BJ (cell line): ENCODE measurements at places on chromosomes 7 and 10.

DNA sequence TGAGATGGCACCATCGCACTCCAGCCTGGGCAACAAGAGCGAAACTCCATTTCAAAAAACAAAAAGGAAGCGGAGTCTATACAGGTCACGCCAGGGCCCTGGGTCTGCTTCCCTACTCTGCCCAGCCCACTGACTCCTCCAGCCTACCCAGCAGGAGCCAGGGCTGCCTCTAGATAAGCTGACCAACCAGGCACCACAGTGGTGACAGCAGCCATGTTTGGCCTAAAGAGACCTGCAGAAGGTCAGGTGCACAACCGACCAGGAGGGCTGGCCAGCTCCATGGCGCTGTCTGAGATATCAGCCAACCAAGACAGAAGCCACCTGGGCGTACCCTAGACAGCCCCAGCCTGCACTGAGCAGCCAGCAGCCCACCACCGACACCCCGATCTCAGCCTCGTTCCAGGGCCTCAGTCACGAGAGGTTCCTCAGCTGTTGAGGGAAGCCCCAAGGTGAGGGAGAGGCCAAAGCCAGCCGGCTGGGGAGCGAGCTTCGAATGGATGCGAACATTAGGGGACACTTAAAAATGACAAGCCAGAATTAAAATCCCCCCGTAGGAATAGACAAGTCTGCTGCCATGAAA lies 24.4 kb upstream of the PWWP2B start:
- DNase-seq, result no peak

DNA sequence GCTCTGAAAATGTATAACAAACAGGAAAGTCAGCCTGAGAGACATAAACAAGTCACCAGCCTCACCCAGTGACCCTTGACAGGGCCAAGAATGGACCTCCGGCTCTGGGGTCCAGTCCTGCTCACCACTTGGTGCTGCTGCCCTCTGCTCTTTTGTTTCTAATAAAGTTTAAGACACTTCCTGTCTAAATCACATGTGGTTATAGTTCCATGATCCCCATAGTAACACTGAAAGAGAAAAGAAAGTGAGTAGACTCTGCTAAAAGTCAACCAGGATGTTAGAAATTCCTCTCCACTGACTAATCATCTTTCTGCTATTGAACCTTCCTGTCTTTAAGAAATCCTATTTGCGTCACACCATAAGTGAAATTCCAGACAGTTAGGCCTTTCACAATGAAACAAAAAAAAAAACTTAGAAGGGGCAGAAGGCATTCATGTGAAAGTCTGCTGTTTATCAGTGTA lies 179.2 kb upstream of the BET1 start:
- peak; percentile 100 for DNase-seq

DNA sequence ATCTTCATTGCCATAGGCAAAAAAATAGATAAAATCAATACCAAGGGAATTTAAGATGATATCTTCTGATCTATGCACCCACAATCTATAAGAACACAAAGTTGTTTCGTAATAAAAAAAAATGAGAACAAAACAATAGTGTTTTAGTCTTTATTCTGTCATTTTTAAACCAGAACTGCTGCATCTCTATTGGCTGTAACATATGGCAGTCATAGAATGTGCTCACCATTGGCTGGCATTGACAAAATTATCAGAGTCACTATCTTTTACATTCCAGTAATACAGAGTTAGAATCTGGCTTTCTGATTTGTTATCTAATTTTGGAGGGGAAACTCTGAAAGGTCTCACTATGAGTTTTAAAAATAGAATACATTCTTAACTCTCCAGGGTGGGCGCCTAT lies 138.6 kb upstream of the CCDC6 start:
- DNase-seq, result no peak

DNA sequence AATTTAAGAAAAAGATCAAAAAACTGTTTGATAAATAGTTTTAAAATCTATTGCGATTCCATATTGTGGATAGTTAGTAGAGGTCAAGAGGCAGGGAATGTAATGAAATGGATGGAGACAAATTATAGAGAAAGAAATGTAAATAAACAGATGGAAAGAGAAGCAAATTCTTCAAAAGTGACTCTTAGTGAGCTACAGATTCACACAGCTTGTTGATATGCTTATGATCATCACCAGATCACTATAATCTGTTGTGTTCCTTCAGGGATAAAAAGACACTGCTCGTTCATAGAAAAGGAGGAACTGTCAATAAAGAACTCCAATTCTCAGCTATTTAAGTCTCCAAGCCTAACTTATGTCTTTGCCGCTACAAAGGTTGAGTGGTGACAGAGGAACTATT lies 251.4 kb upstream of the SEMA3C start:
- no peak for DNase-seq

GRCh38 chr10:77845451-77845850 lies 81.1 kb downstream of the DLG5 start:
- no peak for DNase-seq
